ENCODE measurements at places on chromosomes 16 and 17. TPM values are rescaled to one million over a fixed set of nuclear protein-coding genes. Genes with fewer than 3 reads are reported as not detected.

The NPEPPS gene
- 95.0 TPM for total RNA-seq

The FLYWCH1 gene
- total RNA-seq = 83.0 TPM

The POLR3K gene
- total RNA-seq = 11.1 TPM

The CTF1 gene
- total RNA-seq = 0.39 TPM

GRCh38 chr16:56360117-56361008 lies 65.0 kb downstream of the AMFR start:
- peaks cover 14% of the 10 kb centered on the region for H3K4me1 ChIP-seq
- H3K36me3 ChIP-seq = peaks cover 14% of the 10 kb centered on the region
- H3K4me3 ChIP-seq = no peak overlapping the region

DNA sequence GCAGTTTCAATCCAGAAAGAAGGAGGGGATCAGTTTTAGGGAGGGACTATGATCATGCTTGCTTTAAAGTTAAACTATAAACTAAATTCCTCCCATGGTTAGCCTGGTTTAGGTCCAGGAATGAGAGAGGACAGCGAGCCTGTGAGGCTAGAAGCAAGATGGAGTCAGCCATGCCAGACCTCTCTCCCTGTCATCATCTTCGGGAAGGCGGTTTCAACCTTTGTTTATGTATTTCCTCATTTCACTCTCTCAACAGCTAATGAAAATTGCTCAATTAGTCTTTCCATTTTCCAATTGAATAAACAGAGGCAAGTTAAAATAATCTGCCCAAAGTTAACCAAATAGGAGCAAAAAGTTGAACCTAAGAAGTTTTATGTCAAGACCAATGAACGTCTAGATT lies 201.5 kb downstream of the KCNJ2 start:
- no peak overlapping the region for H3K4me3 ChIP-seq
- no peaks in the 10 kb centered on the region for H3K4me1 ChIP-seq
- no peaks in the 10 kb centered on the region for H3K36me3 ChIP-seq

DNA sequence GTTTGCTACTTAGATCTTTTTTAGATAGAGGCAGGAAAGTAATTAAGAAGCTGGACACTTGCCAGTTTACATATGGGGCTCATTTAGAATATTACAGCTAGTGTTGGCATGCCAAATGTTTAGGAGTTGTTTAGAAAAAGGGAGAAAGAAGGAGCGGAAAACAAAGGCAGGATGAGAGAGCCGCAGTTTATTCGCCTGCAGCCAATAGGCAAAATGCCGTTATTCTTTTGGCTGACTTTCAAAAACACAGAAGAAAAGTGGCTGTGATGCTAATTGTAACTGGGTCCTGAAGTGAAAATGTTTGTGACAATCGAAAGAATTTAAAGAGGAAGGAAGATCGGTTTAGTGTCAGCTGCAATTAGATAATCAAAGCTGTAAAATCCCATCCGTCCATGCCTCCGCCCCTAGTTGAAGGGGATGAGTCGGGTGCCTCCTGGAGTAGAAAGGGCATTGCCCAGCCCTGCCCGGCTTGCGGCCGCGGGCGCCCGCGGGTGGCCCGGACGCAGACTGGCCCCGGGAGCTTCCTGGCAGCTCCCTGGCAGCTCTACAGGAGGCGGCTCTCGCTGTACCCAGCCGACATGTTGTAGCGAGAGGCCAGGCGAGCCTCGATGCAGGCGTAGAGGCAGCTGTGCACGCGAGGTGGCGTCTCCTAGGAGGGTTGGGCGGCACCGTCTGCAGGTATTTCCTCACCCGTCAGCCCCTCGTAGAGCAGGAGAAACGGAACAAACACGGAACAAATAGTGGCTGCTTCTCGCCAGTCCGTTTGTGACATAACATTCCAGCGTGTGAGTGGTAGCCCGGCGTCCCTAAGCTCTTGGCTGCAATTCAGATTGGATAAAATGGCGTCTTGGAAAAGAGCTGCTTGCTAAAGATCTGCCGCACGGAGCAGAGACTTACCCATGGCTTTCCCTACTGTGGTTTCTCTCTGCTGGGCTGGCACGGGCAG lies 82.2 kb downstream of the TNRC6C start:
- peak overlapping the region; percentile 34 for H3K27ac ChIP-seq
- peaks cover 3% of the 10 kb centered on the region for H3K36me3 ChIP-seq
- no peaks in the 10 kb centered on the region for H3K4me1 ChIP-seq
- H3K4me3 ChIP-seq = peak overlapping the region; percentile 7

GRCh38 chr16:68200088-68200783 lies 35.7 kb downstream of the ESRP2 start:
- no peaks in the 10 kb centered on the region for H3K27me3 ChIP-seq
- no peak overlapping the region for H3K27ac ChIP-seq
- no peaks in the 10 kb centered on the region for H3K36me3 ChIP-seq
- no peak overlapping the region for H3K4me3 ChIP-seq
- no peak for DNase-seq

- H3K36me3 ChIP-seq = no peaks in the 10 kb centered on the region
- H3K27ac ChIP-seq = no peak overlapping the region
- no peaks in the 10 kb centered on the region for H3K27me3 ChIP-seq
- no peak for DNase-seq
Measured at GRCh38 chr16:53755026-53755910, 51.3 kb downstream of the FTO start.

GRCh38 chr17:64544742-64545141 lies 38.0 kb downstream of the CEP95 start:
- DNase-seq = no peak
- H3K4me1 ChIP-seq = no peaks in the 10 kb centered on the region
- peaks cover 65% of the 10 kb centered on the region for H3K36me3 ChIP-seq
- no peak overlapping the region for H3K4me3 ChIP-seq
- no peak overlapping the region for H3K27ac ChIP-seq
- H3K27me3 ChIP-seq = no peaks in the 10 kb centered on the region

GRCh38 chr17:44363613-44364159 lies at the start of gene FAM171A2:
TSS of gene FAM171A2 (minus strand) at chr17:44363853. CDS start at chr17:44363714, 139 bp downstream.
- peaks cover 49% of the 10 kb centered on the region for H3K27me3 ChIP-seq
- peak within 1 kb of the TSS; percentile 47 for H3K4me3 ChIP-seq
- no peaks in the 10 kb centered on the region for H3K36me3 ChIP-seq

DNA sequence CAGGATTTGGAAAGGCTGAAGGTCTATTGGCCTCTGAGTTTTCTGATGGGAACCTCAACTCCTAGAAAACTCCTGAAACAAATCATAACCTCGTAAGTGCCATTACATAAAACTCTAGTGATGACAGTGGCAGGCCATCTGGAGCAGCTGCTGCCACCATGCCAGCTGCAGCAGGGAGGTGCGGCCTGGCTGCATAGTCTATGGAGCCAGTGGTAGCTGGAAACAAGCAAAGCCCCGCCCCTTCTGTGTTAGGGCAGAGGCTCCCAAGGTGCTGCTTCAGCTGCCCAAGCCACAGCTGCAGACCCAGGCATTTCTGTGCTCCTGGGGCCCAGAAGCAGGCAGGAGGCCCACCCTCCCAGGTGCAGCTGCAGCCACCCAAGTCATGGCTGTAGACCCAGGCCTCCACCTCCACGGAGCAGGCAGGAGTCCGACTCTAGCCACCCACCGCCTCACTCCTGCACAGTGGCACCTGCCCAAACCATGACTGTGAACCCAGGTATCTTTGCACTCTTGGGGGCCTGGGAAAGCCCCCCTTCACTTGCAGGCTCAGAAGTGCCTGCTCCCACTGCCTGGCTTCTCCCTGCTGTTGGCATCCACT lies 254.1 kb upstream of the KCNJ16 start:
- H3K4me1 ChIP-seq = no peaks in the 10 kb centered on the region
- H3K36me3 ChIP-seq = no peaks in the 10 kb centered on the region
- no peak overlapping the region for H3K4me3 ChIP-seq
- no peak overlapping the region for H3K27ac ChIP-seq

DNA sequence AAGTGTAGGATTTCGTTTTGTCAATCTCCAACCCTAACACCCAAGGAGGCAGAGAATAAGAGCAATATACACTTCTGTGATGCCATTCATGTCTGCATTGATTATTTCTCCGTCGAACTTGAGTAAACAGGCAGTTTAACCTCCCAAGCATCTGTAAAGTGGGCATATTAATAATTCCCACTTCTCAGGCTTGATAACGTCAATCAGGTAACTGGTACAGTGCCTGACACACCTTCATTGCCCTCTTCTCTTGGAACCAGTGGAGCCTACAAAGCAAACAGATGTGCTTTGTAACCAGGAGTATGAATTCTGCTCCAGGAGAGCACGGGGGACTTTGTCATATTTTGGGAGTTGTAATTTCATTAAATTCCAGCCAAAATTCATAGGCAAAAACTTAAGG lies 32.5 kb upstream of the PLCG2 start:
- no peaks in the 10 kb centered on the region for H3K27me3 ChIP-seq
- H3K27ac ChIP-seq = no peak overlapping the region
- H3K4me1 ChIP-seq = peaks cover 2% of the 10 kb centered on the region
- peak overlapping the region; percentile 38 for H3K4me3 ChIP-seq
- no peaks in the 10 kb centered on the region for H3K36me3 ChIP-seq
- DNase-seq = no peak

GRCh38 chr16:58393138-58393504 lies 850 bp downstream of the GINS3 start:
- peak overlapping the region; percentile 95 for H3K4me3 ChIP-seq
- peaks cover 6% of the 10 kb centered on the region for H3K4me1 ChIP-seq
- H3K27me3 ChIP-seq = no peaks in the 10 kb centered on the region
- peak overlapping the region; percentile 60 for H3K27ac ChIP-seq
- H3K36me3 ChIP-seq = no peaks in the 10 kb centered on the region

- H3K4me3 ChIP-seq = no peak overlapping the region
- H3K27me3 ChIP-seq = no peaks in the 10 kb centered on the region
- H3K27ac ChIP-seq = no peak overlapping the region
- H3K4me1 ChIP-seq = no peaks in the 10 kb centered on the region
- no peak for DNase-seq
Measured at GRCh38 chr16:64580558-64580957, 541.3 kb downstream of the CDH11 start.

DNA sequence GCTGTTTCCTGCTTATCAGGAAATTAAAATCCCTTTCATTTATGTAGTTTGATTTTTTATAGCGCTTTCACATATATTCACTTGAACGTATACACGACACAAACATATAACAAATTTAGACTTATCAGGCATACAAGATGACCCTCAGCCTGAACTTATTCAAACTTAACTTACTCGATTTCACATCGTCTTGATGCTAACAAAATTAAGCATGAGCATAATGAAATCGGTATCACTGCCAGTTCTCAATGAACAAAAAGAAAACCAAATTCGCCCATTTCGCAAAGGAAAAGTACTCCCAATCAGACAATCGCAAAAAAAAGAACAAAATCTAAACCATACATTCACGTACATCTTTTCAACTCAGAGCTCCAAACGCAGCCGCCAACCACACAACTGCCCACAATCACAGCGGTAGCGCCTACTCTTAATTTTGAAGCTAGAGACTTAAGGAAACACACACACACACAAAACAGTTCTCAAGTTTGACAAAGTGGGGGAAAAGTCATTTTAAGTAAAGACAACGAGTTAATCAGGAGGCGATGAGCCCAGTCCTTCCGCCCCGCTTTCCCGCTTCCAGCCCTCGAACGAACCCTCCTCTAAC lies 1.1 kb downstream of the GJC1 start:
- H3K36me3 ChIP-seq = no peaks in the 10 kb centered on the region
- peak overlapping the region; percentile 24 for H3K4me3 ChIP-seq
- no peak for DNase-seq
- H3K4me1 ChIP-seq = peaks cover 4% of the 10 kb centered on the region
- no peak overlapping the region for H3K27ac ChIP-seq
- peaks cover 68% of the 10 kb centered on the region for H3K27me3 ChIP-seq

GRCh38 chr17:66661411-66662256 lies 173.3 kb upstream of the CACNG5 start:
- H3K27ac ChIP-seq = no peak overlapping the region
- no peak for DNase-seq
- no peaks in the 10 kb centered on the region for H3K36me3 ChIP-seq
- H3K4me3 ChIP-seq = no peak overlapping the region
- no peaks in the 10 kb centered on the region for H3K4me1 ChIP-seq

- H3K27ac ChIP-seq = peak overlapping the region; percentile 44
- H3K4me1 ChIP-seq = peaks cover 68% of the 10 kb centered on the region
- DNase-seq = no peak
- no peak overlapping the region for H3K4me3 ChIP-seq
Measured at GRCh38 chr17:78725448-78726021, 56.5 kb downstream of the CYTH1 start.

GRCh38 chr17:17765359-17766076 lies 71.3 kb downstream of the SREBF1 start:
- H3K27ac ChIP-seq = no peak overlapping the region
- H3K4me3 ChIP-seq = no peak overlapping the region
- H3K27me3 ChIP-seq = no peaks in the 10 kb centered on the region
- peaks cover 4% of the 10 kb centered on the region for H3K36me3 ChIP-seq
- H3K4me1 ChIP-seq = peaks cover 15% of the 10 kb centered on the region

DNA sequence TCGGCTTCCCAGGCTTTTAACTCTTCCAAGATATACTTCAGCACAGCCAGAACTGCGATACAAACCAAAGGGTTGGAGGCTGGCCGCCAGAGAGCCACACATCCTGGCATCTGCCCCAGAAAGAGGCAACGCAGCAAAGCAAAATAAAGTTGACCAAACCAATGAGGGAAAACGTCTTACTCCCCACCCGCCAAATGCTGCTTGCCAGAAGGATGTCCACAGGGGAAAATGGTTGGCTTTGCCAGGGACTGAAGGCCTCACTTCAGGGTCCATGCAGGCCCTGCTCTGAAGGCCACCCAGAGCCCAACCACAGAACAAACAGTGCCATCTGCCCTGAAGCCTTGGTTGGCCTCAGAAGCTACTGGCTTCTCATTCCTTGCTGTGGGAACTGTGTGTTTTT lies 15.0 kb downstream of the CACNG1 start:
- DNase-seq = no peak
- H3K4me1 ChIP-seq = no peaks in the 10 kb centered on the region
- H3K27ac ChIP-seq = no peak overlapping the region
- no peaks in the 10 kb centered on the region for H3K27me3 ChIP-seq

DNA sequence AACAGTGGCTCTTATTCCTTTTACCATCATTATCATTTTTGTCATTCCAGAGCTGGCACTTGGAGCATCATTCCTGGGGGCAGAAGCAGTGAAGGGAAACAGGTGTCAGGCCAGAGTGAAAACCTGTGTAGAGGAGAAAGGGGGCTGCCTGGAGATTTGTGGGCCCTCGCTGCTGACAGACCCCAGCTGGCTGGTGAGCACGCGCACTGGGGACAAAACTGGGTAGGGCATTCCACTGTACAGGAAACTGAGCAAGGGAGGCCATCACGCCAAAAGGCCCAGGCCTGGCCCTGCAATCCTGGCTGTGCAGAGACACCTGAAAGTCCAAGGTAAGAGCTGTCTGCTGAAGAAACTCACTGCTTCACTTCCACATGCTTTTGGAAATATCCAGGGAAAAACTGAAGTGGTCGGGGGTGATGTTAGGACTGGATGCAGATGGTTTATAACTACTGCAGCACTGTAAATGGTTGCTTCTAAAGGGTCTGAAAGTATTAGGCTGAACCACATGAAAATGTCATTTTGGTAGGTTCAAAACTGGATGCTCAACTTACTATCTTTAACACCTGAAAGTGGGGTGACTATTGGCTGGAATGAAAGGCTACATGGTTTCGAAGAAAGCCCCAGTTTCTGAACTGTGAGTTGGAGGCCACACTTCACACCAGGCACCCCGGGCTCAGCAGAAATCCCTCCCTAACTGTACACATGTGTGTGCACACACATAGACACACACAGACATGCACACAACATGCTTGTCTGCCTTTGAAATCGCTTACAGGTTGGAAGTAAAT lies 225.0 kb downstream of the C16orf78 start:
- H3K27me3 ChIP-seq = peaks cover 24% of the 10 kb centered on the region
- H3K4me3 ChIP-seq = no peak overlapping the region
- H3K27ac ChIP-seq = no peak overlapping the region
- H3K4me1 ChIP-seq = peaks cover 25% of the 10 kb centered on the region

All from T-cell (primary cell).